Thymus (tissue), 14 donors: ENCODE measurements at places on chromosomes 16 and 17. TPM values are rescaled to one million over a fixed set of nuclear protein-coding genes. Genes with fewer than 3 reads are reported as not detected.

- H3K27ac ChIP-seq: no peak overlapping the region
- no peak for DNase-seq
- H3K36me3 ChIP-seq: no peaks in the 10 kb centered on the region
- H3K27me3 ChIP-seq: peaks cover 11% of the 10 kb centered on the region
- H3K4me3 ChIP-seq: no peak overlapping the region
Observed at GRCh38 chr16:50478773-50479149, 69.4 kb upstream of the NKD1 start.

PDILT gene
- not detected for total RNA-seq

DNA sequence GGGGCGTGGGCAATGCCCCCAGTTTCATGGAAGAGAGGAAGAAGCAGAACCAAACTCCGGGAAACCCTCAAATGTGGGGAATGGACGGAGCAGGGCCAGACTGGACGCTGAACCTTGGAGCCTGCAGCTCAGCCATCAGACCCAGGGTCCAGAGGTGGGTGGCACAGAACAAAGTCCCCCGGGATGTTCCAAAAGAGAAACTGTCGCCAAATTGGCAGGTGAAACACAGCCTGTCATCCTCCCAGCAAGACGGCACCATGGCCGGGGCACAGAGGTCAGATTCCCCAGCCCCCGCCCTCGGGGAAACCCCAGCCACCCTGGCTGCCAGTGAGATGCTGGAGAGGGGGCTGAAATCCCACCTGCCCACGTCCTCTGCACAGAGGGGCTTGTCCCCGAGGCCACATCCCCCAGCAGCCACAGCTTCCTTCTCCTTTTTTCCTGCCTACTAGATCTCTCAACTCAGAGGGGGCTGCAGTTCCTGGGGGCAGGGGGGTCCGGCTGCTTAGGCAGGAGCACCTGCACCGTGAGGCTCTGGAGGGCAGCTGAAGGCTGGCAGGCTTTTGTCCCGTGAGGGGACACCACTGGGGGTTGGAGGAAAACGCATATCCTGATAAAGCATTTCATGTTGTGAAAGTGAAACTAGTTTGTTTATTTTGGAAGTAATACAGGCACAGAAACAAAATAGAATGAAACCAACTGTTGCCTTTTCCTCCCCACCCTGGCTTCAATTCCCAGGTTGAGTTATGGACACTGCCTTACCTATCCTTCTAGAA, 1.2 kb upstream of the SECTM1 start:
- no peak for DNase-seq
- H3K4me3 ChIP-seq: peak overlapping the region; percentile 58
- no peaks in the 10 kb centered on the region for H3K36me3 ChIP-seq
- H3K4me1 ChIP-seq: peaks cover 66% of the 10 kb centered on the region

SDR42E1 gene
- total RNA-seq: 6.0 TPM

DNA sequence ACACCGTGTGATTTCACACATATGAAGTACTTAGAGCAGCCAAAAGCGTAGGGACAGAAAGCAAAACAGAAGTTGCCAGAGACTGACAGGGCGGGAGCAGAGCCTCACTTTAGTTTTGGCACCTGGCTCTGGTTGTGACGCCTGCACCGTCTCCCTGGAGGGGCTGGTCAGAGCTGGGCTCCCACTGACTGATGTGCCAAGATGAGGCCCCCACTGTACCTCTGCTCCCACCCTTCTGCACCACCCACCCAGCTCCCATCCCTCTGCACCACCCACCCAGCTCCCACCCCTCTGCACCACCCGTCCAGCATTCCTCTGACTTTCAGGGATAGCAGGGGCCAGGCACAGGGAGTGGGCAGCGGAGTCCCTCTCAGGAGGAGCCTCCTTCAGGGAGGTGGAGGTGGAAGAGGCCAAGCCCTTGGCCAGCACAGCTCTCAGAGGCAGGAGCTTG, 3.2 kb upstream of the PRSS21 start:
- no peak overlapping the region for H3K27ac ChIP-seq

GRCh38 chr17:9020096-9020823, 1.1 kb upstream of the NTN1 start:
- peaks cover 95% of the 10 kb centered on the region for H3K27me3 ChIP-seq
- no peaks in the 10 kb centered on the region for H3K36me3 ChIP-seq
- peak overlapping the region; percentile 79 for H3K4me3 ChIP-seq
- DNase-seq: no peak

MIS12 gene
- 31.2 TPM for total RNA-seq

DNA sequence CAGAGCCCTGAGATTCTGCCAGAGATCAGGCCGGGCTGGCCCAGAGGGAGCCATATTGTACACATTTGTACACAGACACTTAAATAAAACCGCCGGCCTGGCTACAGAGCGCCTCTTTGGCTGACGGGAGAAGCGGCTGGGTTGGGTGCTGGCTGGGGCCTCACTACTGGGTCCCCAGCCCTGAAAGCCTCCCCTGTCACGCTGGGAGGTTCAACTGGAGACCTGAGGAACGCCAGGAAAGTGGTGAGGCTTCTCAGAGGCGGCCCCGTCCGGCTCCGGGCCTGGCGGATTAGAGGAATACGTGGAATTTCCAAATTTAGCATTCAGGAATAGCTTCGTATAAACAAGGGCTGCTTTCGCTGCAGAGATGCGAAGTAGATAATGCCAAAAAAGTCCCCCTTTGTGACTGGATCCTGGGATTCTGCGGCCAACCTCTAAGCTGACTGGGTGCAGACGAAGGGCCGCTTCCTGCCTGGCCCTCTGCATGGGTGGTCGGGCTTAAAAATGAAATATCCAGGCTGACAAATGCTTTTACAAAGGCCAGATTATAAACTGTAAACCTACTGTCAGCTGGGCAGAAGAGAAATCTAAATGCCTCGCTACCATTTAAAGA, 252.4 kb downstream of the IRF8 start:
- peaks cover 4% of the 10 kb centered on the region for H3K27me3 ChIP-seq
- no peak overlapping the region for H3K4me3 ChIP-seq

CHST6 gene
- 0.09 TPM for total RNA-seq

GRCh38 chr17:64694207-64694606, 32.1 kb upstream of the SMURF2 start:
- H3K4me3 ChIP-seq: no peak overlapping the region
- H3K27ac ChIP-seq: no peak overlapping the region
- no peak for DNase-seq

CXCL16 gene
- total RNA-seq: 3.3 TPM

GRCh38 chr17:70394473-70395232, 225.3 kb downstream of the KCNJ2 start:
- no peak overlapping the region for H3K27ac ChIP-seq
- H3K4me3 ChIP-seq: no peak overlapping the region
- DNase-seq: no peak
- H3K36me3 ChIP-seq: no peaks in the 10 kb centered on the region

ZNF469 gene
- total RNA-seq: 0.61 TPM

- no peak overlapping the region for H3K27ac ChIP-seq
- no peaks in the 10 kb centered on the region for H3K4me1 ChIP-seq
- DNase-seq: no peak
- no peaks in the 10 kb centered on the region for H3K27me3 ChIP-seq
- no peaks in the 10 kb centered on the region for H3K36me3 ChIP-seq
- no peak overlapping the region for H3K4me3 ChIP-seq
Observed at GRCh38 chr17:41176744-41177387, 1.2 kb downstream of the KRTAP4-2 start.
